ENCODE measurements at places on chromosomes 6 and 20. TPM values are rescaled to one million over a fixed set of nuclear protein-coding genes. Genes with fewer than 3 reads are reported as not detected.
A peak's percentile ranks its signal among the peaks of the same experiment; 100 is the strongest.

EYA2 gene
- total RNA-seq: not detected

DNA sequence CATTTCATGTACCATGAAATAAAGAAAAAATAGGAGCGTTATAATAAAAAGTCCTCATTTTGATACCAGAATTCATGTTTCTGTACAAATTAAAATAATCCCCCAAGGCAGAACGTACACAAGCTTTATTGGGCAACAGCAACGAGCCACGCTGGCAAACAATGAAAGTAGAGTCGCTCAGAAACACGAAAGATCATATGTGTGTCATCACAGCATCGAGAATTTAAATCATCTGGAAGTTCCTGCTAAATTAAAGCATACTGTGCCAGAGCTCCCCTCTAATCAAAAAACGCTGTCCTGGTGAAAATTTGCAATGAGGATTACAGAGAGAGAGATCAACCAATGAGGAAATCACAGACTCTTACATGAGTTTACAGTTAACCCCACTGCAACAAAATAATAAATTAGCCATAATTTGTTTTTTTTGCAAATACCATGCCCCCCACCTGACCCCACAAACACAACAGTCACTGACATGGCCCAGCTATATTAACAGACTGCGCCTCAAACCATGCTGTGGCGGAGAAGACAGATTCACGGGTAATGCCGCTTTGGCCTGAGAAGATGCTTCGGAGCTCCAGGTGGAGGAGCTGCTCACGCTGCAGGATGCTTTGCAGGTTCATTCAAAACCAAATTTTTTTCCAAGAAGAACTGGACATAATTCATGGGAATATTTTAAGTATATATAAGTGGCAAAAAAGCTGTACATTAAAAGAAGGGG lies 54.3 kb upstream of the NFATC2 start:
- H3K27me3 ChIP-seq: no peaks in the 10 kb centered on the region
- no peak for DNase-seq
- no peaks in the 10 kb centered on the region for H3K36me3 ChIP-seq
- H3K4me3 ChIP-seq: no peak overlapping the region
- no peaks in the 10 kb centered on the region for H3K4me1 ChIP-seq

DNA sequence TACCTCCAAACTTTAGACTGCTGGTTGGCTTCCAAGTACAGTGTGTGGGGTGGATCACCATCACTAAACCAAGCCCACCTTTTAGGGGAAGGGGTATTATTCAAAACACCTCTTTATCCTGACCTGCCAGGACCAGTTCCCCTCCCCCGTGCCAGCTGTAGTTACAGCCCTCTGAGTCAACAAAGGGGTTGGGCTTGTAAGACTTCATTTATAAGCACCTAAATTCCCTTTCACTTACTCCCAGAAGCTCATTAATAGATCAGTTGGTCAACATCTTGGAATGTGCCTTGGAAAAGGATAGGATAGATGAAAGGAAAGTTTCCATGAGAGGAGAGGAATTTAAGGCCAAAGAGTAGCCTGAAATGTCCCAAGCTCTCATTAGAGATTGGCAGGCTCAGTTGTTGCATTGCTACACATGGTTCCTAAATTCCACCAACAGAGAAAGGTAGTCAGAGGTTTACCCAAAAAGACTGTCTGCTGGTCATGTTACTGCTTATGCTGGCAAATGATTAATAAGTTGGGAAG lies 59.2 kb downstream of the TNFAIP3 start:
- H3K27me3 ChIP-seq: no peaks in the 10 kb centered on the region
- no peak overlapping the region for H3K27ac ChIP-seq
- H3K4me1 ChIP-seq: peaks cover 28% of the 10 kb centered on the region

DNA sequence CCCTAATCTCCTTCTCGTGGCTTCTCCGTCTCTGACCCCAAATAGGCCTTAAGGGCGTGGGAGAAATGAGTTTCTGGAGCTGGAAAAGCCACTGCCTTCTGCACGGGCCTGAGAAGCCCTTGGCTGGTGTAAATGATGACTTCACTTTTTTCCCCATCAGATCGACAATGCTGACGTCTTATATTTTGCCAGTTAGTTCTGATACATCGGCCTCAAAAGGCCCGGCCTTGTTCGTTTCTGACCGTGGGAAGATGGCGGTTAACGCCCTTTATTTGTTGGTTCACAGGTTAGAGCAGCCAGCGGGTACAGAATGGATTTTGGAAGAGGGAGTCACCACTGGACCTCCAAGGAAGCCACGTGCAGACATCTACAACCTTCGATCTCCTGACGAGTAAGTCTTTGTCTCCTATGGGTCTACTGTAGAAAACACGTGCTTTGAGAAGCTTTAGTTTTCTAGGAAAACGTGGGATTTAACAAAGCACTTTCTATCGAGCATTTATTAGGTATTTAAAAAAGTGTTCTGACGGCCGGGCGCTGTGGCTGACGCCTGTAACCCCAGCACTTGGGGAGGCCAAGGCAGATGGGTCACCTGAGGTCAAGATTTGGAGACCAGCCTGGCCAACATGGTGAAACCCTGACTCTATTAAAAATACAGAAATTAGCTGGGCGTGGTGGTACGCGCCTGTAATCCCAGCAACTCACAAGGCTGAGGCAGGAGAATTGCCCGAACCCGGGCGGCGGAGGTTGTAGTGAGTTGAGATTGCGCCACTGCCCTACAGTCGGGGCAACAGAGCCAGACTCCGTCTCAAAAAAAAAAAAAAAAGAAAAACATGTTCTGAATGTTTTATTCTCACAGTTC lies 1.2 kb upstream of the ZNFX1 start:
- peaks cover 71% of the 10 kb centered on the region for H3K4me1 ChIP-seq
- no peaks in the 10 kb centered on the region for H3K27me3 ChIP-seq
- peak overlapping the region; percentile 92 for H3K27ac ChIP-seq
- H3K4me3 ChIP-seq: peak overlapping the region; percentile 91
- peaks cover 61% of the 10 kb centered on the region for H3K36me3 ChIP-seq
